ENCODE measurements at places on chromosomes 5 and 9.

GRCh38 chr5:74067748-74068541 is 441.9 kb downstream of the ARHGEF28 start:
- no peak for DNase-seq

GRCh38 chr5:158838781-158839180 is 260.9 kb downstream of the EBF1 start:
- no peak for DNase-seq

- DNase-seq = no peak
Observed at GRCh38 chr5:135533334-135533733, 2.4 kb downstream of the NEUROG1 start.

GRCh38 chr5:140875085-140876065 is at the start of gene PCDHA12:
Gene PCDHA12 (plus strand): TSS chr5:140875308. CDS start chr5:140875473, 165 bp downstream.
- DNase-seq = no peak

GRCh38 chr9:84419031-84419602 is 78.6 kb upstream of the SLC28A3 start:
- DNase-seq = no peak

DNA sequence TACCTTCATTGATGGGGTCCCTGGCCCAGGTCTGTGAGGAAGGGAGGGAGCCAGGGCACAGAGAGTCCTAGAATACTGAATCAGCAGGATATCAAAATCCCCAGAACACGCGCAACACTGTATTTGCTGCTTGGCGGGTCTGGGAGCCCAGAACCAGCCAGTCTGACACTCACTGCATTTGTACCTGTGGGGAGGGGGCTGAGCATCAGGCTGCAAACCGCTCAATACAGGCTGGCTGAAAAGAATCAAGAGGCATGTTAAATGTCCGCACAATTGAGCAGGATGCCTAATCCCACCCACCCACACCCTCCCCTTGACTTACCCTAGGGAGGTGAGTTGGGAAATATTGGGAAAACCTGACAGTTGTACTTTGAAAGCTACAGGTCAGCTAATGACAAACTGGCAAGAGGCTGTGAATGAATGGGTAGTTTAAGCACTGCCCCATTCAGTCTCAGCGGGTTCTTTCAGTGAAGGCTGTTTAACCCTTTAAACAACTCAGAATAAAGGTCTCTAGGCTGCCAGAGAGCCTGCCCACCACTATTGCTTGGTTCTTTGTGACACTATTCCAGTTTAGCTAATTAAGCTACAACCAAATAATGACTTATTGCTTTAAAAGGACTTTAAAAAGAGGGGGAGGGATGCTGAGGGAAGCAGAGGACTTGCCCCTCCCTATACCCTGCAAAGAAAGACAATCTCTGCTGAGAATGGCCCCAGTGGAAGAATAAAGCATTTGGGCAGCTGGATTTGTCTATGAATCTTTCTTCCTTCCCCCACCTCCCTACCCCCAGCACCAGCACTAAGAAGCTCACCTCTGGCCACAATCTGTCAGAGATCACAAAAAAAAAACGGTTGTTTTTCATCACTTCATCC is 5.0 kb downstream of the SPRY4 start:
- DNase-seq = no peak
